SK-N-SH (cell line): ENCODE measurements at places on chromosomes 4 and X. TPM values are rescaled to one million over a fixed set of nuclear protein-coding genes. Genes with fewer than 3 reads are reported as not detected.

DNA sequence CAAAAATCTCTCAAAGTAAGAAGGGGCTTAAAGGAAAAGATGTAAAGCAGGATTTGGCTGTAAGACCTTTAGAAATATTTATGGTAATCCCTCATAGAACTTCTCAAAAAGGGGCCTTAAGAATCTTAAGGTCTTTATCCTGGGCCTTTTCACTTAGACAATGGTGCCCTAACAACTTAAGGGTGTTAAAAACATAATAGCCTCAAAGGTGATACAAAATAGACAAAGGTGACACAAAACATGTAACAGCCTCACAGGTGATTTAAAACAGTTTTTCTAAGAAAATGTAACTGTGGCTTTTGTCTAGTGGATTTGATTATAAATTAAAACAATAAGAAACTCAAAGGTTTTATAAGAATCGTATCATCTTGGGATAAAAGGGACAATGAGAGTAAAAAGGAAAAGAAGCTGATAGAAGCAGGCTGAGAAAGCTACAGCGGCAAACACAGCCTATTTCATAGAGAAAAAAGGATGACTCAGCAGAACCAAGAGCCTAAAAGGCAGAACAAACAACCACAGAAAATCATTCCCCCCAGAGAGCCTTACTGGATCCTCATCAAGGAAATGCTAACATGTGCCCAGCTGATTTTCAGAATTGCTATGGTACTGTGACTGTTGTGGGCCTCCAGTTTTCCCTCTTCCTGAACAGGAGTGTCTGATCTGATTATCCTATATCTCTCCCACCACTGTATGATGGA is 164.3 kb downstream of the STPG2 start:
- no peak for DNase-seq

The P2RY10 gene
- not detected in 2 replicates for polyA plus RNA-seq

GRCh38 chr4:4368809-4369580 is 17.9 kb upstream of the NSG1 start:
- no peak for DNase-seq

- no peak for DNase-seq
These were observed 608.0 kb upstream of the FTHL17 start for GRCh38 chrX:31679861-31680260.

The TEX13D gene
- not detected in 2 replicates for polyA plus RNA-seq

- DNase-seq = no peak
These were observed 31.1 kb downstream of the GRID2 start for GRCh38 chr4:92334716-92335350.

DNA sequence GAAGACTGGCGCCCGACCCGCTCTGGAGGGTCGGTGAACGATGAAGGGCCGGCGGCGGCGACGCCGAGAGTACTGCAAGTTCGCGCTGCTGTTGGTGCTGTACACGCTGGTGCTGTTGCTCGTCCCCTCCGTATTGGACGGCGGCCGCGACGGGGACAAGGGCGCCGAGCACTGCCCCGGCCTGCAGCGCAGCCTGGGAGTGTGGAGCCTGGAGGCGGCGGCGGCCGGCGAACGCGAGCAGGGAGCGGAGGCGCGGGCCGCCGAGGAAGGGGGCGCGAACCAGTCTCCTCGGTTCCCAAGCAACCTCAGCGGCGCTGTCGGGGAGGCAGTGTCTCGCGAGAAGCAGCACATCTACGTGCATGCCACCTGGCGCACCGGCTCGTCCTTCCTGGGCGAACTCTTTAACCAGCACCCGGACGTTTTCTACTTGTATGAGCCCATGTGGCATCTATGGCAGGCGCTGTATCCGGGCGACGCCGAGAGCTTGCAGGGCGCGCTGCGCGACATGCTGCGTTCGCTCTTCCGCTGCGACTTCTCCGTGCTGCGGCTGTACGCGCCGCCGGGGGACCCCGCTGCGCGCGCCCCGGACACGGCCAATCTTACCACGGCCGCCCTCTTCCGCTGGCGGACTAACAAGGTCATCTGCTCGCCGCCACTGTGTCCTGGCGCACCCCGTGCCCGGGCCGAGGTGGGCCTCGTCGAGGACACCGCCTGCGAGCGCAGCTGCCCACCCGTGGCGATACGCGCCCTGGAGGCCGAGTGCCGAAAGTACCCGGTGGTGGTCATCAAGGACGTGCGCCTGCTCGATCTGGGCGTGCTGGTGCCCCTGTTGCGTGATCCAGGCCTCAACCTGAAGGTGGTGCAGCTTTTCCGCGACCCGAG is 568 bp downstream of the CHST7 start:
- peak; percentile 58 for DNase-seq

DNA sequence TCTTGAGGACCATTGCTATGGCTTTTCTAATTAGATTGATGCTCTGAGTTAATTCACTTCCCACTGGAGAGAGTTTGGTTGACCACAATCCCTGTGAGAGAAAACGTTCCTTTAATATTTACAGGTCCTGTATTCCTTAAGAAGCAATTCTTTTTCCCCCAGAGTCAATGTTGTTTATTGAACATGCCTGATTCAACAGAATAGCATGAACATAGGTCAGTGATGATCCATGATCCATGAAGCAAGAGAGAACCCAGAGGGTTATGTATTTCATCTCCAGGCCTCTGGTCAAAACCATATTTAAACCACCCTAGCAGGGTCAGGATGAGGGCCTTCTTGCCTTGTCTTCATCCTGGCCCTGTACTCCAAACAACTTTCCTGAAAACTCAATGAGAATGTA is 39.4 kb upstream of the EFHC2 start:
- no peak for DNase-seq

DNA sequence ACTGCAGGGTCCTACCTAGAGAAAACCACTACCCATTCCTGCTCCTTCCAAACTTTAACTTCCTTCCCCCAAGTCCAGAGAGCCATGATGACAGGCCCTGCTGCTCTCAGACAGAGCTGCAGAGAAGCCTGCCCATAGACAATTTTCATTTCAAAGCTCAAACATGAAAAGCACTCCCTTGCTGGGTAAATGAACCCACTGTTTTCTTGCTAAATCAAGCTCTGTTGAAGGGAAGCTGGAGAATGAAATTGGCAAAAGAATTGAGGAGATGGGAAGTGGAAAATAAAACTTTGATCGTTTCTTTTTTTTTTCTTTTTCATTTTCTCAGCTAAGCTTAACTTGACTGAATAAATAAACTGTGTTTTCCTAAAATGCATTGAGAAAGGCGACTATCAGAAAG is 331.1 kb upstream of the CPEB2 start:
- no peak for DNase-seq

DNA sequence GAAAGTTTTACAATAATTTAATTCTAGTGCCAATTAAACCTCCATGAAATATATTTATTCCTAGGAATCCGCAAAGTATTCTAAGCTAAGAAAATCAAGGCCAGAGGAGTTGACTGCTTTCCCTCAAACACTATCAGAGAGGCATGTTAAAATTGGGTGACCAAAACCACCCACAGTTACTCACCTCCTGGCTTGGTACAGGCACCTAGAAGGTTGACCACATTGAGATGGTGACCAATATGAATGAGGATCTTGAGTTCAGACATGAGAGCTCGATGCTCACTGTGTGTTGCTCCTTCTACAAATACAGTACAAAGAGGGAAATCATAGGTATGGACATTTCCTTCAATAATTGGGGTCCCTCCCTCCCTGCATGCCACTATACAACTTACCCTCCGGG is 29.4 kb downstream of the KDR start:
- DNase-seq = no peak

The SORCS2 gene
- polyA plus RNA-seq = 0.99 and 1.6 TPM in 2 replicates

- no peak for DNase-seq
These were observed 71.3 kb upstream of the LHFPL1 start for GRCh38 chrX:112751076-112751475.
